ENCODE measurements at places on chromosomes 3 and 15.

GRCh38 chr3:186642014-186642413 is 1.8 kb downstream of the FETUB start:
- DNase-seq = no peak

- peak; percentile 92 for DNase-seq
These were observed at the start of gene EHD4 for GRCh38 chr15:41972253-41973242. Gene EHD4, minus strand, starts transcription at chr15:41972557. Its CDS starts 63 bp downstream, at chr15:41972494.

- no peak for DNase-seq
These were observed 214.2 kb downstream of the ERC2 start for GRCh38 chr3:56253941-56254665.

- no peak for DNase-seq
These were observed 27.6 kb upstream of the SRP14 start for GRCh38 chr15:40066589-40066988.

DNA sequence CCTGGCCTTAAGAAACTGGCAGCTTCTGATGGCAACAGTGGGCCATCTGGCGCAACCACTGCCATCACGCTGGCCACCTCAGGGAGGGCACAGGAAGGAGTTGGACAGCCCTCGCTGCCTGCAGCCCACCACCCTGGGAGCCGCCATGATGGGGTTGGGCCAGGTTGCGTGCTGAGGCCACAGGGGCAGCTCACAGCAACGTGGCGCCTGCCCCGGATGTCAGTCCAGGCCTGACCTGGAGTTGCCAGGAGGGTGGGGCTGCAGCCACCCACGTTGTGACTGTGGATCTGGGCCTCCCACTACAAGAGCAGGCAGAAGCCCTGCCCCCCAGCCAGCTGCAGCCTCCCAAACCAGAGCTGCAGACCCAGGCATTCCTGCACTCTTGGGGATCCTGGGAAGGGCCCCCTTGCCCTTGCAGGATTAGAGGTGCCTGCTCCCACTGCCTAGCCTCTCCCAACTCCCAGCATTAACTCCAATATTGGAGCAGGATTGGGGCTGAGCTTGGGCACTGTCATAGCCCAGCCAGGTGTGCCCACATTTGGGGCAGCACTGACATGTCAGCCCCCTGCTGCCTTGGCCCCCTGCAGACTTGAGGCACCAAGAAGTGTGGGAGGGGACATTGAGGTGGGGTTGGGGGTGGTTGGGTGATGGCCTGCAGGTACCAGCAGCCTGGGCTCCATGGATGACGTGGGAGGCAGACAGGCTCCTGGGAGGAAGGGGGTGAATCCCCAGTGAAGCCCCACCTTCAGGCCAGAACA is 468.9 kb upstream of the CCDC54 start:
- DNase-seq = no peak

- DNase-seq = no peak
These were observed 154.3 kb downstream of the NR2F2 start for GRCh38 chr15:96484830-96485229.

GRCh38 chr3:194446754-194447153 is 40.0 kb downstream of the ATP13A3 start:
- DNase-seq = no peak
